ENCODE measurements at places on chromosomes 4 and X.

DNA sequence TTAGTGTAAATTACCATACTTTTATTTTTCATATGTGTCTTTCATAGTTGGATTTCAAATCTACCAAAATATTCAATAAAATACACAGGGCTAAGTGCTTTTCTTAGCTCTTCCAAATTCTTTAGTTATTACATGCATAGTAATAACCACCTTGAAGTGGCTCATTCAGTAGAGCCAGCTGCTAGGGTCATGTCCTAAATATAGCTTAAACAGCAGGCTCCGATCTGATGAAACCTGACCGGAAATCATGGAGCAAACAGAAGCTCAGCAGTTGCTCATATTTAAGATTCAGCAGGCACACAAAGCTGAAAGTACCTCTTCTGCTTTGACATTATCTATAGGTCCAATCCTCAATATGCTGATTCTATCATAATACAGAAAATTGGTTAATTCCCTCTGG lies 1470.4 kb downstream of the ADGRL3 start:
- no peak for DNase-seq

GRCh38 chr4:53281438-53281837 lies 84.4 kb downstream of the SCFD2 start:
- DNase-seq: no peak

DNA sequence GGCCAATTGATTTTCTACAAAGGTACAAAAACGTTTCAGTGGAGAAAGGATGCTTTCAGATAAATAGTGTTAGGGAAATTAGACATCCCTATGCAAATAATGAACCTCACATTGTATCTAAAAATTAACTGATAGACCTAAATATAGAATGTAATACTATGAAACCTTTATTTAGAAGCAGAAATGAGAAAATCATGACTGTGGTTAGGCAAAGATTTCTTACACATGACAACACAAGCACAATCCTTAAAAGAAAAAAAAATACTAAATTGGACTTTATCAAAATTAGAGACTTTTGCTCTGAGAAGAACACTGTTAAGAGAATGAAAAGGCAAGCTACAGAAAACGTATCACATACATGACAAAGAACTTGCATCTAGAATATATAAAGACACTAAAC lies 43.0 kb upstream of the SPANXN4 start:
- no peak for DNase-seq

DNA sequence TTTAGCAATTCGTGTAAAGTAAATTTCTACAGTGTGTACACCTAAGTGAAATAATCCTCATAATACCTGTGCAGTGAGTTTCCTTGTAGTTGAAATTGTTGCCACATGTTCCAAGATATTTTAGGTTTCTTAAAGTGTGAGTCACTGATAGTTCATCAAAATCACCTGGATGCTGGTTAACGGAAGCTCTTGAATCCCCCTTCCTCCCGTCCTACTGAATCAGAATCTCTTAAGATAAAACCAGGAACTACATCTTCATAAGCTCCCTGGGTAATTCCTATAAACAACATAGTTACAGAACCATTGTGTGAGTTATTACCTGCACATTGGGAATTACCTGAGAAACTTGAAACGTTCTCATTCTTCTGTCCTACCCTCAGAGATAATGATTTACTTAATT lies 197.4 kb upstream of the HS3ST1 start:
- DNase-seq: no peak

DNA sequence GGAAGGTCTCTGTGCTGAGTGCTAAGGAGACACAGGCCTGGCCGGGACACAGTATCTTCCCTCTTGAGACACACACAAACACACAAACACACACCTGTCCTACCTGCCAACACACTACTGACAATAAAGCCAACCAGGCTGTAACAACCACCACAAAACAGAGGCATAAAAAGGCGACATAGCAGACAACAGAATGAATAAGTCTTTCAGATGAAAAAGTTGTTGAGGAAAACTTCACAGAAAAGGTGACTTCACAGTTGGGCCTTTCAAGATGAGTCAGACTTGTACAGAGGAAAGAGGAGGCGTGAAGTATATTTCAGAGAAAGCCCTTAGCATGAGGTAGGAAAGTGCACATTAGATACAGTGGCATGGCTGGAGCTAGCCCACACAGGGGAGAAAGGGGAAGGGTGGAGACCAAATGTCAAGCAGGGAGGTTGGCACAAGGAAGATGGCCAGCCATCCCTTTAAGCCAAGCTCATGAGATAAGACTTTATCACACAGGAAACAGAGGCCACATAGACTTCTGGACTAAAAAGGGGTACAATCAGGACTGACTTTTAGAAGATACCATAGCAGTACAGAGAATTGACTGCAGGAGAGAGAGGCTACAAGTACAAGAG lies 54.0 kb downstream of the SLC9A7 start:
- no peak for DNase-seq

DNA sequence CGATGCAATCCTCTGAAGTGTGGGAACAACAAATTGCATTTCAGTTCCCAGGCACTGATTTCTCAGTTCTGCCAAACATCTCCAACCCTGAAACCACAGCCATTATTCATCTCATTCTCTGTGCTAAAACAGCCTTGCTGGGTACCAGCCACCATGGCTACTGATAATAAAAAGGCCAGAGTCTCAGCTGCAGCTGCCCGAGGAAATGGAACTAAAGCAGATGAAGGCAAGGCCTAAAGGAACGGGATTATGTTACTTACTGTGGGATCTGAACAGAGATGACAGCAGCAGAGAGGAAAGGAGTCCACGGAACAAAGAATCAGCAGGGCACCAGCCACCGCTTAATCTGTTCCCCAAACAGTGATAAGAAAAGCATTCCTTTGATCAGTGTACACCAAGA lies 155.7 kb downstream of the PAPSS1 start:
- DNase-seq: no peak

GRCh38 chrX:12898073-12898472 lies 8.3 kb upstream of the TLR8 start:
- no peak for DNase-seq

GRCh38 chr4:78121338-78121904 lies 64.3 kb downstream of the FRAS1 start:
- no peak for DNase-seq

DNA sequence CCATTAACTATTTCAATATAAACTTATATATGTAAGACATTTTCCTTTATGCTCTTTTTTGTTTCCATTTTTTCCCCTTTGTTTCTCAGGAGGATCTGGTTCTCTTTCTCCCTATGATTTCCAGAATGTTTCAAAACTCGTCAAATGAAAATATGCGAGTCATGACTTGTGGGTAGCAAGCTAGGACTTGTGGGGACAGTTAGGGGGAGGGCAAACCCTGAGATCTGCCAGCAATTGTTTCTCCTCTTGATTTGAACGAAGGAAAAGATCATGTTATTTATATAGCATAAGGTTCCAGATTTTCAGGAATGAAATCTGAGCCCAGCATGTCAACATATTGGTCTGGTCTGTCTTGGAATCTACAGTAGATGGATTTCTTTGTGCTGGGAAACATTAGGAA lies 28.9 kb upstream of the GPC4 start:
- DNase-seq: no peak

- DNase-seq: no peak
Measured at GRCh38 chrX:8673201-8673600, 58.7 kb downstream of the ANOS1 start.

DNA sequence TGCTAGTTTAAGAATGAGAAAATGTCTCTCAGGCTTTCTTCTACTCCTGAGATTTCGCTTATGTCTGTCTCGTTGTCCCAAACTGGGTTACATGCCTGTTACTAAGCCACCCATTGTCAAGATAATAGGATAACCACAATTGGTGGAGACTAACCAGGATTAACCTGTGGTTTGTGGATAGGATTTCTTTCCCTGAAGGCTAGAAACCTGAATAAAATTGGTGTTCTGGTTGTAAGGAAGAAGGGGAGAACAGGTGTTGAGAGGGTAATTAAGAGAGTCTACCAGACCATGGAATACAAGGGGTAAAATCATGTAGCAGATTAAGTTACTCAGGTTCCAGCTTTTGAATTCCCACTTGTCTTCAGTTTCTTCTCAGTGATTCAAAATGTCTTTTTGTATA lies 225.4 kb downstream of the CPE start:
- no peak for DNase-seq

- no peak for DNase-seq
Measured at GRCh38 chr4:99868126-99868596, 26.1 kb downstream of the LAMTOR3 start.

DNA sequence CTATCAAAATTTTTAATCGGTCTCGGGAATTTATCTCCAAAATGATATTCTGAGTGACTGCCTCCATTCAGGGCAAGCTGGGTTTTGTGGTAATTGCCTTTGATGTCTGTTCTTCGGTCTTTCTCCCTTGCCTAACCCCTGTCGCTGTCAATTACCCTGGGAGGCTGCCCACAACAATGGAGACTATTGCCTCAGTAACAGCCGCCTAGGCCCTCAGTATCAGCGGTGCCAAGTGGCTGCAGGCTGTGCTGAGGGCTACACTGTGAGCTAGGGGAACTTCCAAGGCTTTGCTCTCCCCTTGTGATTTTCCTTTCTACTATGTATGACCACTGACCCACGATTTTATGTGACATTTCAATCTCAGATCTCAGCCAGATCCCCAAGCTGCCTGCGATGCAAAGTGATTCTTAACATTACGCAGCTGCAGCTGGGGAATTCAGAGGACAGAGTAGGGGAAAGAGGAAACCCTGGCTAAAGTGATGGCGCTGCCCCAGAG lies 36.3 kb upstream of the REST start:
- DNase-seq: no peak

DNA sequence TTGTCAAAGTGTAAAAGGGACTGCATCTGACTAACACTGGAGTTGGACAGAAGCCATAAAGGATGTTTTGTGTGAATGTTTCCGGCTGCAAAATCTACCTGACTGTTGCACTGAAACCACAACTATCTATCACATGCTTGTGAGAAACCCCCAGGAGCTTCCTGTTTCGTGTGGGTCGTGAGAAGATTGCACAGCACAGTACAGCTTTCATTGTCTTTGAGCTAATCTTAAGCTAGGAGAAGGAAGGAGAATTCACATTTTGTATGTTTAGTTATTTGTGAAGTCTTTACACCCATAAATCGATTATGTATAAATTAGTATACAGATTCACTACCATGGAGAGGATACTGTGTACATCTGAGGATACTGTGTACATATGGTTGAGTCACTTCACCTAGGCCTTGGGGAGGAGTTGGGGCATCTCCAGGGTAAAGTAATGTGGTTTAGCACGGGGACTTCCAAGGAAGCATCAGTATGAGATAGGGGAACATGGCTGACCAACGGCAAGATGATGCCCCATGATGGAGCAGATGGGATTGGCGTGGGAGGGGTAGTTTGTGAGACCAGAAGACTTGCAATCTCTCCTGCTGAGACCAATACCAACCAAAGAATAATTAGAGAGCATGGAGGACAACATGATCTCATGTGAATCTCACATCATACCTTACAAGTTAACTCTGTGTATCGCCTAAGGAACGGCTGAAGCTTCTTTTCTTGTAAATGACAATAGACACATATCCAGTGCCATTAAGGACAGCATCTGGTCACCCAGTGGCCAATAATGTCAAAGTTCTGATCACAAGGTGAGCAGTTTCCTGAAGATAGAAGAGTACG lies 43.1 kb upstream of the FAM9C start:
- DNase-seq: peak; percentile 29

GRCh38 chrX:66200050-66200664 lies 36.1 kb downstream of the HEPH start:
- DNase-seq: no peak

DNA sequence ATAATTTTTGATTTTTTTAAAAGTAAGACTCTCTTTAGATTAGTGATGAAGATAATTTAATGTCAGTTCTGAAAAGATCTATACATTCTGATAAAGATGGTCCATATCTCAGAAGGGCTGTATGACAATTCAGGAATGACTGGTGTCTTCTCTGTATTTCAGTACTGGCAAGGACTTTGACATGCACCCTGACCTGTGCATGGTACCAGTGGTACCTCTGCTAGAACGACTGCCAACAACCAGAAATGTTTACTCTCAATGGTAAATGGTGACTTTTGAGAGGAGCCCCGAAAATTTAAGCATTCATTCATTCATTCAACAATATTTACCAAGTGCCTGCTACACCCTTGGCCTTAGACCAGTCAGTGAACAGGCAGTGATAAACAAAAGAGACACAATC lies 4.8 kb downstream of the NR3C2 start:
- DNase-seq: no peak

DNA sequence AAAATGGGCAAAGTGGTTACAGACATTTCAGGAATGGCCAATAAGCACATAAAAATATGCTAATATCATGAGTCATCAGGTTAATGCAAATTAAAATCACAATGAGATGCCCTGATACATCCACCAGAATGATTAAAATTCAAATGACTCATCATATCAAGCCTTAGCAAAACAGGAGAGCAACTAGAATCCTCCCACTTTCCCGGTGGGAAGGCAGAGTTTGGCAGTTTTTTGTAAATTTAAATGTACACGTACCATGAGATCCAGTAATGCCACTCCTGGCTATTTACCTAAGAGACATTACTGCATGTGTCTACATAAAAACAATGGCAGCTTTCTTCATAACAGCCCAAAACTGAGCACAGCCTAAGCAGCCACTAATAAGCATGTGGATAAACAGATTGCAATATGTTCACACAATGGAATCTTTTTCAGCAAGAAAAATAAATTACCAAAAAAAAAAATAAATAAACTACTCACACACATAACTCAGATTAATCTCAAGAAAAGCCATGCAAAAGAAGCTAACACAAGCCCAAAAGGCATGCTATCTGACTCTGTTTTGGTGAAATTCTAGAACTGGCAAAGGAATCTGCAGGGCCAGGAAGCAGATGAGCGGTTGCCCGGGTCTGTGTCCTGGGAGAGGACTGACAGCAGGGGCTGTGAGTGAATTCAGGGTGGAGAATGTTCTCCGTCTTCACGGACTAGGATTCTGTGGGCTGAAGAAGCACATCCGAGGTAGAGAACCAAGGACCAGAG lies 48.8 kb downstream of the AFAP1 start:
- no peak for DNase-seq

GRCh38 chrX:129522184-129523078 lies 859 bp downstream of the SMARCA1 start:
- no peak for DNase-seq

DNA sequence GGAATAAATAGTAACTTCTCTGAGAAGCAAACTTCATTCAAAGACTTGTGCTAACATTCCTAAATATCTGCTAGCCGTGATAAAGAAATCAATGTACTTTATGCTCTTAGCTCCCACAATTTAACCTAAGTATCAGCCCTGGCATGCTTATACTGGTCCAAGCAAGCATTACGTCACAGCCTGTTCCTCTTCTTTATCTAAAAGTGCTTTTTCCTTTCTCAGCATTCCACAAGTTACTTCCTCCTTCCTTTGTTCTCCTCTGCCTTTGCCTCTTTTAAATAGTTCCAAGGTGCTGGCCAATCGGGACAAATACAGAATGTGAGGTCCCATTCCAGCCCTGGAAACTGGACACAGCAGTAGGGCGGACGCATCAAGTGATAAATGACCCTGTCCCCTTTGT lies 249.6 kb downstream of the DHRSX start:
- no peak for DNase-seq

- DNase-seq: no peak
Measured at GRCh38 chr4:147570616-147571015, 46.6 kb upstream of the TMEM184C start.

DNA sequence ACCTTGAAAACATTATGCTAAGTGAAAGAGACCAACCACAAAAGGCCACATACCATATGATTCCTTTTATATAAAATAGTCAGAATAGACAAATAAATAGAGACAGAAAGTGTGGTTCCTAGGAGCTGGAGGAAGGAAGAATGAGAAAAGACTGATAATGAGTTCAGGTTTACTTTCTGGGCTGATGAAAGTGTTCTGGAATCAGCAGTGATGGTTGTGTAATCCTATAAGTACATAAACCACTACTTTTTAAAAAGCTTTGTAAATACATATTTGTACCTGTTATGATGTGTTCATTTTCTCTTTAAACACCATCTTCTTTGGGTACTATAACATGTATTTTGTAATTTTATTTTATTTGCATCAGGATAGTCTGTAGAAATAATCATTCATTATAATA lies 20.6 kb downstream of the PIR start:
- no peak for DNase-seq
